ENCODE measurements at places on chromosomes 6 and 20.

DNA sequence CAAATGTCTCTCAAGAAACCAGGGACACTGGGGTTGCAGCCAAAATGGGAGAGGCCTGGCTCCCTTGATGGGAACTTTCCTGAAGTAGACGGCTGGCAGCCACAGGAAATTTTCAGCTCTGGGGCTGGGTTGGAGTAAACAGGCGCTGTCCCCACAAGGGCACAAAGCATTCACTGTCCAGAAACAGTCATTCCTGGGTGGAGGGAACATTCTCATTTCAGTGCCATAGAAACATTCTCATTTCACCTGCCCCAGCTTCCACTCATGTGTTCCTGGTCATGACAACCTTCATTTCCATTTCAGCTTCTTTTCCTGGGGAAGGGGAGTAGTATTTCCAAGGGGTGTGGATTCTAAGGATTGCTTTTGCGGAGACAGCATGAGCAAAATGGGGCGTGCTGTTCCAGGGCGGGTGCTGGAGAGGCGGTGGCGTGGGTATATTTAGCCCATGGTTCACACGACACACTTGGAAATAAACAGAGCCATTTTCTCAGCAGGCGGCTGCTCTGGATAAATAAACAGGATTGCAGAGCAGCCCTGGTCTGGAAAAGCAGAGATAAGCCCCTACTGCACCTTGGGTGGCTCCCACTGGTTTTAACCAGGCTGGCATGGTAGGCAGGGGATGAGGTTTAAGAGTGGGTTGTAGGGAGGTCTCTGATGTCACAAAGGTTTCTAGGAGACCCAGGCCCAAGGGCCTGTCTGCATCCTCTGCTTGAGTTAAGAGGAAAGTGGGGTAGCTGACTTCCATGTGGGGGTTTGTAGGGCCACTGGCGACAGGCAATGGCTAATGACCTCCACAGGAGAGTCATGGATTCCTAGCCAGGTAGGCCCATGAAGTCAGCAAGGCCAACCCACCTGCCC, 32.9 kb downstream of the COX4I2 start:
- DNase-seq = no peak

GRCh38 chr20:47809161-47809960, 24.1 kb upstream of the SULF2 start:
- no peak for DNase-seq

GRCh38 chr6:157432892-157433265, 51.9 kb downstream of the ZDHHC14 start:
- DNase-seq = no peak

DNA sequence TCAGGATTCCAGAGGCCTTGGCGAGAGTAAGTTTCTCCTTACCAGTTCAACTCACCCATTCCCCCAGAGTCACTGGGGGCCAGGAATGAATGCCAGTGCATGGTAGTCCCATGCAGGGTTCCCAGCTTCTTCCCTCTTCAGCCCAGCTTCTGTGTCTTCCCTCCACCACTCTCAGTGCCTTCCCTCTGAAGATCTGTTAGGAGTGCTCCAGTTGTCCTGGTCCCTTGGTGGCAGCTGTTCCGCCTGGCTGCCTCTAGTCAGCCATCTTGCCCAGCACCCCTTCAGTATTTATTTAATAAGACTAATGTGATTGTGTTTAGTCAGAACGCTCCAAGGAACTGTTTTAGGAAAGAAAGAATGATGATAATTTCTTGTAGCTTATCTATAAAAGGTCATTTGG, 23.1 kb downstream of the FIG4 start:
- DNase-seq = no peak

DNA sequence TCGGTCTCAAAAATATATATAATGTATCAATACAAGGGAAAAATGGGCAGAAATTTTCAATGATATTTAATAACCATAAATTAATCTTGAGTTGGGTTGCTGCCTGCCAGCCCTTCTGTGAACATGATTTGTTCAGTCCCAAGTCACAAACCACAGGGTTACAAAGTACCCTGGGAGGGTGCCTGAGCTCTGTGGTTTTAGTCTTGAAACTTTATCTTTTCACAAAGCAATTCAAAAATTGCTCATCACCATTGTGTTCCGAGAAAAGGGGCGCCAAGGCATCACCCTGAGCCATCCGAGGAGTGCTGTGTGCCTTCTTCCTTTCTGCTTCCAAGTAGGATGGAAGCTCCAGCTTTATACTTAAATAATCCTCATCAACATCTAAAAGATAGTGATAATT, 141.6 kb upstream of the AKAP12 start:
- no peak for DNase-seq

DNA sequence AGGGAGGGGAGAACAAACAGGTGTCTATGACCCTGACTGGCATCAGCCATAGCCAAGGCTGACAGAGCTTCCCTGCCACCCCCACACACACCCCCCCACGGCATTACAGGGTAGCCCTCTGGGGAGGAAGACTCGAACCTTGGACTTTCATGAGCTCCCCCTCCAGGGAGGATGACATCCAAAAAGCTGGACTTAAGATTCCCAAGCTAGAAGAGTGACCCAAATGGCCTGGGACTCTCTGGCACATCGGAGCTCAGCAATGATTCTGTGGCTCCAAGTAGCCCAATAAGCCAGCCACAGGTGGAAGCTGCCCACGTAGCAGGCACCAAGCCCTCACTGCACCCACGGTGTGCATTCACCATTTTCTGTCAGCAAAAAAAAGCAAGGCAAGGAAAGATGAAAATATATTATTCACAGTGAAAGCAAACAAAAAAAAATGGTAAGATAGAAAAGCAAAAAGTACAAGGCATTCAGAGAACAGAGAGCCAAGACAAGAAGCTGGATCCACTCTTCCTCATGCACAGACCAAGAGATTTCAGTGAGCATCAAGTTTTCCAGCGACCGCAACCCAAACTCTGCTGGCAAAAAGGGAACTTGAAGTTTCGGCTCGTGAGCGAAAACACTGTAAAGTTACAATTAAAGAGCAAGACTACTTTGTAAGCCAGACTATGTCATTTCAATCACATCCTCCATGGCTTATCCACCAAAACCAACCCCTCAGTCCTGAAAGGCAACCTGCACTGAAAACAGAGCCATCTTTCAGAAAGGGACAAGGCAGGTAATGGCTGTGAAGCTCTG, 10.9 kb downstream of the JAG1 start:
- no peak for DNase-seq

DNA sequence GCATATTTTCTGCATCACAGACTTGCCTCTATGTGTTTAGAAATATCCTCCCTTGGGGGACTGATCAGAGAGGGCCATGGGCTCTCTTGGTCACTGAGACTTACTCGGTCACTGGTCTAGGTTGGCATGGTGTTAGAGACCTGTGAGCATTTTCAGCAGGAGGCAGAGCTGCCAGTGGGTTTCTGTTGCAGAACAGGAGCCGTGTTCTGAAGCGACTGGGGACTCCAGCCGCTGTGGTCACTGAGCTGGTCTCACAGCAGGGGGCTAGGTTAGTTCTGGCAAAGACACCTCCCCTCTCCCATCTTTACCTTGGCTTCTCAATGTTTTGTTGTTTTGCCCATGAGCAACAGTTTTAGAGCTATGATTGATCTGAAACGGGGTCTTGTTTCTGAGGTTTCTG, 8.7 kb downstream of the TMEM181 start:
- no peak for DNase-seq

GRCh38 chr20:542777-543368, 717 bp downstream of the CSNK2A1 start:
- no peak for DNase-seq

GRCh38 chr6:80403365-80403764, 296.9 kb downstream of the BCKDHB start:
- no peak for DNase-seq

- DNase-seq = no peak
These were observed 19.1 kb upstream of the PRDM1 start for GRCh38 chr6:106066989-106067388.
